ENCODE measurements at places on chromosomes 5 and 9.

GRCh38 chr9:130149654-130150286 lies 22.4 kb upstream of the NCS1 start:
- DNase-seq, result no peak

- no peak for DNase-seq
Measured at GRCh38 chr5:56460681-56461191, 227.6 kb upstream of the ANKRD55 start.

DNA sequence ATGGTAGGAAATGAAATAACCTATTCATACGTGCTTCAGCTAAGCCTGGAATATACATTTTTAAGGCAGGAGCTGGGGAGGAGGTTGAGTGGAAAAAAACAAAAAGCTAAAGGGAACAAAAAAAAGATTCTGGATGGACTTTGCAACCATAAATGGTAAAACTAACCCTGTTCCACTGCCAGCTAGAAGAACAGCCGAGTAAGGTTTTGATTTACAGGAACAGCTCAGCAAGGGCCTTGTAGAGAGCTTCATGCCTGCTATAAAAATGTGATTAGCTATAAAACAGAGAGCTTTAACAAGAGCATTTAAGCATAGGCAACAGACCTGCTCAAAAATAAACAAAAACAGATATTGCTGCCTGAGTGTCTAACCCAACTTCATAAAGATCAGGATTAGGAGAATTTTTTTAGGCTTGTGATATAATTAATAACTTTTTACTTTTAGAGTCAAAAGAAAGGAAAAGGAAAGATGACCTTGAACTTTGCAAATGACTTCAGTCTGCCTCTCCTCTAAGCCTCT lies 194.8 kb downstream of the FBXL7 start:
- DNase-seq, result no peak

- no peak for DNase-seq
Measured at GRCh38 chr5:180041301-180042274, 30.0 kb downstream of the RNF130 start.

DNA sequence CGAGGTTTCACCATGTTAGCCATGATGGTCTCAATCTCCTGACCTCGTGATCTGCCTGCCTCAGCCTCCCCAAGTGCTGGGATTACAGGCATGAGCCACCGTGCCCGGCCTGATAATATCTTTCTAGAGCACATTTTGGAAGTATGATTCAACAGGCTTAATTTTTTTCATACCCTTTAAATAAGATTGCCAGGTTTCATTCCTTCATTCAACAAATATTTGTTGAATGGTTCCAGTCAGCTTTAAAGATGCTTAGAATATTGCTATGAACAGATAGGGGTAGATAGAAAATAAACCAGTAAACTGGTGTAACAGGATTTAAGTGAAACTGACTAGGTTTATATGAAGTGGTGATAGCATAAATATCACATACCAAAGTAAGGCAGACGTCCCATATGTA lies 41.3 kb downstream of the DMXL1 start:
- no peak for DNase-seq

DNA sequence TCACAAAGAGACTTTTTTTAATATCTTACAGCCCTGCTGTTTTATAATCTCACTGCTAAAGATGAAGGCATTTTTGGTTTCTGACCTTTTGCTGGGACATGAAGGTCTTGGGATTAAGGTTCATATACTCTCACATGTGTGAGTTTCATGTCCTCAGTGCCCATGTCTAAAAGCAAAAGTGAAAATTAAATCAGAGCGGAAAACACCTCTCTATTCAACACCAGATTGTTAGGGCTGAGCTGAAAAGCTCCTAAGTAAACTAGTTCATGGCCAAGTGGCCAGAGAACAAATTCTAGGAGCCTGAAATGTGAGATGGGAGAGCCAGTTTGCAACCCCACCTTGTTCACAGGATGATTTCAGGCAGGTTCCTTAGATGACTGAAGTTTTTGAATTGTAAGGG lies 110.9 kb downstream of the GRIA1 start:
- no peak for DNase-seq
